ENCODE measurements at places on chromosomes 13 and 19. TPM values are rescaled to one million over a fixed set of nuclear protein-coding genes. Genes with fewer than 3 reads are reported as not detected.

KIRREL2 gene
- total RNA-seq: 2.8 TPM

ZNF101 gene
- 10.0 TPM for total RNA-seq

OR4F17 gene
- total RNA-seq: not detected

SLC25A23 gene
- total RNA-seq: 54.0 TPM

FSD1 gene
- not detected for total RNA-seq

DNA sequence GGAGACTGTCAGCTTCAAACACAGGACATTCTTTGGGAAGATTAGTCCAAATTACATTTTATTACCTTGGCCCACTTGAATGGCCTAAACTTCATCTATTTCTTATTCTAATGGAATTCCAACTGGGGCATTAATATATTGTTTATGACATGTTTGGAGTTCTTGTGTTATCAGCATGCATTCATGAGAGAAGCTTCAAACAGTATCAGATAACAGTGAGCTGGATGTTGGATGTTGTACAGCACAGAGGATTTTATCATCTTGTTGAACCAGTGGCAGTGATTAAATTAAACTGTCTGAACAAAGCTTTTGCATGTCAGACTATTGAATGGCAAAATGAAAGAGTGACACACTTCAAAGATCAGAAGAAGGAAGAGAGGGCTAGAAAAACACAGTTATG lies 50.0 kb downstream of the MZT1 start:
- no peak for DNase-seq

DNA sequence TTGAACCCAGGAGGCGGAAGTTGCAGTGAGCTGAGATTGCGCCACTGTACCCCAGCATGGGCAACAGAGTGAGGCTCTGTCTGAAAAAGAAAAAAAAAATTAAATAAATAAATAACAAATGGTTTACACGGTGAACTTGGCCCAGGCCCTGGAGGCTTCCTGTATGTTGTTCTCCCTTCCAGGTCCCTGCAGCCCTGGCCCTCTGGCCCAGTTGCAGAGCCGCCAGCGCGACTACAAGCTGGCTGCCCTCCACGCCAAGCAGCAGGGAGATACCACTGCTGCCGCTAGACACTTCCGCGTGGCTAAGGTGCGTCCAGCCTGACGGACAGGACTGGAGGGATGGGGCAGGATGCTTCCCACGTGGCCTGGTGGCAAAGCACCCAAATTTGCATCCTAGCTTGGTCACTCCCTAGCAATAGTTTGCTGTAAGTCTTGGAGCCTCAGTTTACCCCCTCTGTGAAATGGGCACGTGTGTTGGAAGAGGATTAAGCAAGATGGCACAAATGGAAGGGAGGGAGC lies 11.9 kb downstream of the CC2D1A start:
- DNase-seq: no peak

DNA sequence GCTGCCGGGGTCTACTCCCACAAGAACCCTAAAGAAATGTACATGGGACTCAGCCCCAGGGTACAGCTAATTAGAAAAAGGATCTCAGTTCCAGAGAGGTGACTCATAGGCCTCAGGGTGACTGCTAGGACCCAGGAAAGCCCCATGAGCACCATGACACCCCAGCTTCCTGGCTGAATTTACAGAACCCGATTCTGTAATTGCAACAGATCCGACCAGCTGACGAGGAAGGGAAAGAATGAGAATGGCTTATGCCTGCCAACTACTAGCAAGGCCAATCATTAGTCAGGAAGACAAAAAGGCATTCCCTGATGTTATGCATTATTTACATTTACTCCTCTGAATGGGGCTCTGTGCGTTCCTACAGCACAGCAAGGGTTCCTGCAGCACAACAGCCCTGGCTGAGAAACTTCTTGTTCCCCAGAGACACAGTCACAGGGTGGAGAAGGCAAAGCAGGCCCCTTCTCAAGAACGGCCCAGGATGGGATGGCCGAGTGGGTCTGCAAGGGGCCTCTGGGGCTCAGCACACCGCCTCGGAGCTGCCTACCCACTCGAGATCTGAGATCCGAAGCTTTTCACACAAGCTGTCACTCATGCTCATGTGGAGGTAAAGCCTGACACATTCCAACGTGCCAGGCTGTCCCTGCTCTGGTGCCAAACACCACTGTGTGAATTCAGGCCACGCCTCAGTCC lies 27.2 kb downstream of the PBX4 start:
- DNase-seq: no peak

DNA sequence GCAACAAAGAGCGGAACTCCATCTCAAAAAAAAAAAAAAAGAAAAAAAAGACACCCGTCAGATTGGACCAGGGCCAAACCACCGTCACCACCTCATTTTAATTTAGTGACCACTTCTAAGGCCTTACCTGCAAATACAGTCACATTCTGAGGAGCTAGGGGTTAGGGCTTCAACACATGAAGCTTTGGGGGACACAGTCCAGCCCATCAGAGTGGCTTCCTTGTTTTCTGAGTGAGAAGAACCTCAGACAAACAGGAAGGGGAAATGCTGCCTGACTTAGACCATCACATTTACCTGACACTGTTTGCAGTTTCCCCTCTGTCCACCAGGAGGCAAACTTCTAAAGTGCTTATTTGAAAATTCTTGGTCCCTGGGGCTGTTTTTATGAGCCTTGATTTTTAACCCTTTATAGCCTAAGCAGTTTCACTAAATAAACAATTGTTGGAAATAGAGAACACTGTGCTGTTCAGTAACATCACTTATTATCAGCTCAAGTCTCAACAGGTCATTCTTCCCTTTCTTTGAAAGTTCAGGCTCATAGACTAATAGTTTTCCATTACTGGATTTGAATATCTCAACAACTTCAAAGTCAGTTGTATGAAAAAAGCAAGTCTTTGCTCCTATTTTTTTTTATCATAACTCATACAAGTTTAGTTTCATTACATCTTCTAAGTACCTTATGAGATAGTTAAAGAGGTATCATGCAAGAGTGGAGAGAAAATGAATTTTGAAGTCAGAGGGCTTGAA lies 74.9 kb upstream of the WASF3 start:
- DNase-seq: peak; percentile 49

GRCh38 chr19:3322199-3322978 lies 44.0 kb upstream of the NFIC start:
- no peak for DNase-seq

GRCh38 chr13:41633776-41634175 lies 176.4 kb downstream of the RGCC start:
- no peak for DNase-seq

DNA sequence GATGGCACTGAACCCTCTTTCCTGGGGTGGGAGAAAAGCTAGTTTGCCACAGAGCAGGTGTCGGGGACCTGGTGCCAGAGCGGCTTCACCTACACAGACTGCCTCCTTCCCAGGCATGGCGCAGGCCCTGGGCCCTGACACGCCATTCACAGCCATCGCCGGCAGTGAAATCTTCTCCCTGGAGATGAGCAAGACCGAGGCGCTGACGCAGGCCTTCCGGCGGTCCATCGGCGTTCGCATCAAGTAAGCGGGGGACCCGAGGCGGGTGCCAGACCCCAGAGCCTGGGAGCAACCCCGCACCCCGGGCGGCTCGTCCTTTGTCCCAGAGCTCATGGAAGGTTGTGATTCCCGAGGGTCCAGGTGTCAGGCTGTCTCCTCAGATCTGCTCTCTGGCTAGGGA lies 10.0 kb downstream of the LHB start:
- no peak for DNase-seq

DNA sequence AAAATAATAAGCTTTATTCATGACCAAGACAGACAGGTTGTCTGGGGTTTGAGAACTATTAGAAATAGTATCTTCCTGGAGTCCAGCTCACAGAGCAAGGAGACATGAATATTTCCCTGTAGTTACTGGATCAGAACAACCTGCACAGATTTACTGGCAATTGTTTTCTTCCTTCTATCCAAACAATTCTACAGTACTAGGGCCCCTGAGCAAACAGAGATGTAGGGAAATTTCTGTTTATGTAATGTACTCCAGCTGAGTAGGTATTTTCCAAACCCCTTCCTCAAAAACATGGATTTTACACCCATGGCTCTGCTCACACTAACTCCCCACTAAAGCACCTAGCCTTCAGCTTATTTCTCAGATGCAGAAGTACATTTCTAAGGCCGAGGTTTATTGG lies 557.6 kb downstream of the GPC6 start:
- no peak for DNase-seq

- no peak for DNase-seq
Observed at GRCh38 chr13:59931621-59932020, 232.1 kb downstream of the DIAPH3 start.

DNA sequence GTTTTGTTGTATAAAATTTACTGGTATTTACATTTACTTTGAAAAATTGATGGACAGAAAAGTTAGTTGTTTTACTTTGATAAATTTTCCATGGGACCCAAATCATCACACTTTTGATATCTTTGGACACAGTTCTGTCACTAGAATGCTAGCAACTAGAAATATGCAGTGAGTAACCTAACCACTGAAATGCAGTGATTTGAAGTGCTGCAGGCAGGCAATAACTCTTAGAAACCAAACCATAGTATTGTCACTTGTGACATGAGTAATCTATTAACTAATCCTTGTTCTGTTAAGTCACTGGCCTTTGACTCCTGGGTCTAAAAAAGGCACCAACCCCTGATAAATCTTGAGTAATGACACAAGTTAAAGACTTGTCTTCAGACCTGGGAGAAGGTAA lies 620.0 kb upstream of the ATXN8OS start:
- no peak for DNase-seq

DNA sequence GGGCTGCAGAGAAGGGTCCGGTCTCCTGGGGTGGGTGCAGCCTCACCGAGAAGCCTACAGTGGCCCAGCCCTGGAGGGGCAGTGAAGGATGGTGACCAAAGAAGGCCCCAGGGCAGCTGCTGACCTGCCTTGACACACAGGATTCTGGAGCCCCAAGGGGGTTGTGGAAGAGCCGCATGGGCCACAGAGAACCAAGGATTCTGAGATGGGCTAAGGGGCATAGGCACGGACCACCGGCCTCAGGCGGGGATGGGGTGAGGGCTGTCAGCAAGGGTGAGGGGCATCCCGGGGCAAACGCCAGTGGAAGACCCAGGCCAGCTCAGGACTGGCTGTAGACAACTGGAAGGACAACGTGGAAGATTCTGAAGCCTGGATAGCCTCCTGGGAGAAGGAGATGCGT lies 151.6 kb downstream of the TEX29 start:
- DNase-seq: no peak

GRCh38 chr13:110299283-110299840 lies 7.6 kb downstream of the COL4A1 start:
- no peak for DNase-seq

GRCh38 chr19:46404753-46405468 lies 8.5 kb downstream of the CCDC8 start:
- no peak for DNase-seq

- no peak for DNase-seq
Observed at GRCh38 chr19:33683881-33684537, 62.3 kb downstream of the CHST8 start.

GRCh38 chr13:32791545-32792172 lies 205.4 kb downstream of the PDS5B start:
- no peak for DNase-seq

DNA sequence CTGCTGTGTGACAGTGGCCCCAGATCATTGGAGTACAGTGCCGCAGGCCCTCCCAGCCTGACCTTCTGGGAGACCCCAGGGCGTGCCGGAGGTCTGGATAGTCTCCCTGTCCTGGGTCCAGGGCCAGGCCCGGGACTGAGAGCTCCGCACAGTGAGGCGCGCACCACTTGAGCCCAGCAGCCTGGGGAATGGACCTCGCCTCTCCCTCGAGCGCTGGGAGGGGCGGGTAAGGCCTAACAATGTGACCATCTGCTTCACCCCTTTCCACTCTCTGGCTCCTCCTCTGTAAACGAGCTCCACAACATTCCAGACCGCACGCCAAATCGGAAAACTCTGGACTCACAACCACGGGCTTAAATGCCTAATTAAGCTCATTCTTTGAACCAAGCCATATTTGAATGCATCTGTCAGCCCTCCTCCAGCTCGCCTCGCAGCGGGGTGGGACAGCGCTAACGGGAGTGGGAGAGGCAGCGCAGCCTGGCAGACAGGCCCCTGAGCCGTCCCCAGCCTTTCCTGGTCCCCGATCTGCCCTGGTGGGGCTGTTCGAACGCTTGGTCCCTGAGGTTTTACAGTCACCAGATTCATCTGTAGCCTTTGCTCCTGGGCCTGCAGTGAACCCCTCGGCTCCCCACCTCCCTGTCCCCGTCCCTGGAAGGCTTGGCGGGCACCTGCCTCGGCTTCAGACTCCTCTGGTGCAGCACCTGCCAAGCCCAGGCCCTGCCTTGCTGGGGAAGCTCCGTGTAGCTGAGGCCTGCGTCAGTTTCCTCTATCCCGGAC lies 120.7 kb upstream of the VSTM2B start:
- peak; percentile 49 for DNase-seq

GRCh38 chr19:14271840-14272239 lies 65.9 kb upstream of the ADGRL1 start:
- no peak for DNase-seq

DNA sequence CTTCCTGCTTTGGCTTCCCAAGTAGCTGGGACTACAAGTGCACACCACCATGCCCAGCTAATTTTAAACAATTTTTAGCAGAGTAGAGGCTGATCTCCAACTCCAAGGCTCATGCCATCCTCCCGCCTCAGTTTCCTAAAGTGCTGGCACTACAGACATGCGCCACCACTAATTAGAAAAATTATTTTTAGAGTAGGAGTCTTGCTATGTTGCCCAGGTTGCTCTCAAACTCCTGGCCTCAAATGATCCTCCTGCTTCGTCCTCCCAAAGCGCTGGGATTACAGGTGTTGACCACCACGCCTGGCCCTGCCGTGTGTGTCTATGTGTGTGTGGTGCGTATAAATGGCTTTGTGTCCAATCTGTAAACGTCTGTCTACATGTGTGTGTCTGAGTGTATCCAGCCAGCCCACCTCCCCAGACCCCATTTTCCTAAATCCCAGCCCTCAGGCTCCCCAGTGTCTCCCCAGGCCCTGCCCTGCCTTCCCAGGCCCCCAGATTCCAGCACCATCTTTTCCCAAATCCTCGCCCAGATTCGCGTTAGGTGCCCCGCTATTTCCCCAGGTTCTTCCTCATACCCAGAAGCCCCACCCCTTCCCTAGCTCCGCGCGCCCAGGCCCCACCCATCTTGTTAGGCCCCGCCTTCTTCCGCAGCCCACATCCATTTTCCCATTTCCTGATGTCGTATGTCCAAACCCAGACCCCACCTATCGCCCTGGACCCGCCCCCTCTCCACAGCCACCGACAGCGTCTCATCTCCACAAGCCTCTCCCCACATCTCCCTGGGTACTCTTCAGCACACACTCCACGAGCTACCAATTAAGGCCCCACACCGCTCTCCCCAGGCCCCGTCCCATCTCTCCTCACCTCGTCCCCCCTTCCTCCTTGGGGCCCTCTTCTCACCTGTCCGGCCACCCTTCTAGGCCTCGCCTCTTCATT lies 24.9 kb downstream of the SLC8A2 start:
- DNase-seq: peak; percentile 55

GRCh38 chr19:55283548-55284377 lies at the start of gene BRSK1:
BRSK1 (plus strand) TSS chr19:55283997; CDS start chr19:55284443, 446 bp downstream.
- DNase-seq: peak; percentile 77

DNA sequence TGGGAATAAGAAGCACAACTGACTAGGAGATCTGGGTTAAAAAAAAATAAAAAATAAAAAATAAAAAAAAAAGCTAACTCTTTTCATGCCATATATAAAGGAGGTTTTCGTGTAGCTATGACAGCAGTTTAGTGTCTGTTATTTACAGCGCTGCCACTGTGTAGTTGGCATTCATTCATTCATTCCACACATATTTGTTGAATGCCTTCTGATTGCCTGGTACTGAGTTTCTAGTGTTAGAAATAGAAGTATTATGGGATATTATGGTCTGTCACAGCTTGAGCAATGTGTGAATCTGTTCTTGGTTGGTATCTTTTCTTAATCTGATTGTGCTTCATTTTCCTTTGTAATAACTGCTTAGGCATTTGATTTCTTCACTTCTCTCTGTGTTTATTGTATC lies 237.4 kb downstream of the NBEA start:
- no peak for DNase-seq
